ENCODE measurements at places on chromosomes 4 and X.
A peak's percentile ranks its signal among the peaks of the same experiment; 100 is the strongest.

DNA sequence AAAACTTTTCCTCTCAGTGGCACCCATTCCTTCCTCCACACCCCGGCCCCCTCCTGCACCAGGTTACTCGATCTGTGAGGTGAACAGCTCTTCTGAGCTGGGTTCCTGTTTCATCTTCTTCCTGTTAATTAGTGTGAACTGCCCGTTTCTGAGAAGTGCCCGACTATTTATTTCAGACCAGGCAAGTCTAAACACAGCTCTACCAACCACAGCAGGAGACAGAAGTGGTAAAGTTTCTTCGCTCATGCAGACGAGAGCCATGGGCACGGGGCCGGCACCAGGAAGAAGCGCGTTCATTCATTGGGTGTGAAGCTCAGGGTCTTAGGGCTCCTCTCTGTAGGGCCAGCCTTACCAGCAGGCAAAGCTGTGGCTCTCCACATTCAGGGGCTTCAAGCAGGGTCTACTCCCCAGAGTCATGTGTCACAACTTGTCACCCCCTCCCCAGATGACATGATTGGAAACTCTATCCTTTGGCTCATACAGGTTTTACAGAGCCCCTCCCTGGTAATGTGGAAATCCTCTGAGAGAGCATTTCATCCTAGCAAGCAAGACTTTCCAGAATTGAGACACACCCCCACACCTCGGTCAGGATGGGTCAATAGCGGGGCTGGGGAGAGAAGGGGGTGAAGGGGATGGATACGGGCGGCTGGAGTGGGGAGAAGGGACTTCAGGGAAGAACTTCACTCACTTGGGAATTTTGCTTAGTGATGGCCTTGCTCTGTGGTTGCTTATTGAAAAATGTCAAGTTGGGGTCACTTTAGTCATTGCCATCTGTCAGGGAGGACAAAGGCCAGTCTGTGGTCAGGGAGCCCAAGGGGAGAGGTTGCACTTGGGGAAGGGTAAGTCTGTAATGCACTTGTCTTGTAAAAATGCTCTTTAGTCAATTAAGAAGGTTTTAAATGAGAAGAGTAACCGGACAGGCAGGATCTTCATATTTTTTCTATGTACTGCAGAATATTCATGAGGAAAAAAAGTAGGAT, 121.6 kb upstream of the TRIM2 start:
- no peak for DNase-seq

GRCh38 chr4:112563431-112564200, 47.6 kb upstream of the NEUROG2 start:
- peak; percentile 3 for DNase-seq

GRCh38 chr4:3744232-3744631, 22.0 kb upstream of the ADRA2C start:
- no peak for DNase-seq

GRCh38 chr4:81724925-81725329, 253.2 kb upstream of the RASGEF1B start:
- no peak for DNase-seq

DNA sequence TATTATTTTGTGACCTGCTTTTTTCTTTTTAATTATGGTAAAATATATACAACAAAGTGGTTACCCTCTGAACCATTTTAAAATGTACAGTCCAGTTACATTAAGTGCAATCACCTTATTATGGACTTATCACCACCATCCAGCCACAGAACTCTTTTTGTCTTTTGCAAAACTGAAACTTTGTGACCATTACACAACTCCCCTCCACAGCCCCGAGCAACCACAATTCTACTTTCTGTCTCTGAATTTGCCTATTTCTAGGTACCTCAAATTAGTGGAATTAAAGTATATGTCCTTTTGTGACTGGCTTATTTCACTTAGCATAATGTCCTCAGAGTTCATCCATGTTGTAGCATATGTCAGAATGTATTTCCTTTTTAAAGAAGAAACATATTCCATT, 39.3 kb upstream of the WWC2 start:
- DNase-seq, result no peak

- DNase-seq, result no peak
These were observed 16.0 kb upstream of the PIN4 start for GRCh38 chrX:72165551-72165950.

DNA sequence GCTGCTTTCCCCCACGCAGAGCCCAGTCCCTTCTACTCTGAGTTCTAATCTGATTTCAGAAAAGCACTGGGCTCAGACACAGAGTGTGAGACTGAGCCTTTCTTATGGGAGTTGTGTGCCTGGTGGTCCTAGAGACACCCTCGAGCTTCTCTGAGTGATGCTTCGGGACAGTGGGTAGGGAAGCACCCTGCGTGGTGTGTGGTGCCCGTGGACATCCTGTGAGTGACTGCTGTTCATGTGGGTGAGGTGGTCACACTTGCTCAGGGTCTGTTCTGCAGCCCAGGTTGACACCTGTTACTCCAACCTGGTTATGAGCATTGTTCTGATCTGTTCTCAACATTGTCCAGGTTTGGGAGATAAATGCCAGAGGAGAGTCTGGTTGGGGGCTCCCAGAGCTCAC, 6.1 kb downstream of the GPR78 start:
- DNase-seq, result no peak

GRCh38 chr4:25154594-25155265, 5.5 kb downstream of the SEPSECS start:
- no peak for DNase-seq

GRCh38 chr4:40998675-40999358, 215.5 kb downstream of the APBB2 start:
- DNase-seq, result no peak

GRCh38 chr4:95439896-95440295, 108.9 kb downstream of the UNC5C start:
- DNase-seq, result no peak

- no peak for DNase-seq
These were observed 6.4 kb upstream of the PITX2 start for GRCh38 chr4:110629214-110629754.

GRCh38 chrX:21632027-21632426, 26.1 kb downstream of the KLHL34 start:
- DNase-seq, result no peak

DNA sequence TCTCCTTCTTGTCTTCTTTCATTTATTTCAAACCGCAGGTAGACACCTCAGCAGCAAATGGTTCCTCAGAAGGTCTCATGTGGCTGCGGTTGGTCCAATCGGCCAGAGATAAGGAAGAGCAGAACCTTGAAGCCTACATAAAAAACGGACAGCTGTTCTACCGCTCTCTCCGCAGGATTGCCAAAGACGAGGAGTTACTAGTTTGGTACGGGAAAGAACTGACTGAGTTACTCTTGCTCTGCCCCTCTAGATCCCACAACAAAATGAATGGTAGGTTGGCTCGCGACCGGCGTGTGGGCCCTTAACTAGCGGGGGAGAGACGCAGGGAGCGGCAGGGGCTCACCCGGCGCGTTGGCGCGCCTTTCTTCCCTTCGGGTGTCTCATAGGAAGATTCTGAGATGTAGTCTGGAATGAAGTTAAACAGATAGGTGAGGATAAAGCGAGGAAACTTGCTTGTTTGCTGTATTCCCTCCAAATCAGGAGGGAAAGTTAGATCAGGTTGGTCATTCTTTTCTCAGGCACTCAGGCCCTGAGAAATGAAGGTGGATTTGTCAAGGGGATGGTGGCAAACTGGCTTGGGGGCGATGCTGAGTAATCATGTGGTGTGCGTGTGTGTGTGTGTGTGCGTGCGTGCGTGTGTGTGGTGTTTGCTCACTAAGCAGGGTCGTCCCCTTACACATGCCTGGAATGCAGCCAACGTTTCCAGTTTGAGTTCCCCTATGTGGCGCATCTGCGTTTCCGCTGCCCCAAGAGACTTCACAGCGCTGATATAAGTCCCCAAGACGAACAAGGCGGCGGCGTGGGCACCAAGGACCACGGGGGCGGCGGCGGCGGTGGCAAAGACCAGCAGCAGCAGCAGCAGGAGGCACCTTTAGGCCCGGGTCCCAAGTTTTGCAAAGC, 4.2 kb downstream of the PRDM8 start:
- DNase-seq, result no peak

DNA sequence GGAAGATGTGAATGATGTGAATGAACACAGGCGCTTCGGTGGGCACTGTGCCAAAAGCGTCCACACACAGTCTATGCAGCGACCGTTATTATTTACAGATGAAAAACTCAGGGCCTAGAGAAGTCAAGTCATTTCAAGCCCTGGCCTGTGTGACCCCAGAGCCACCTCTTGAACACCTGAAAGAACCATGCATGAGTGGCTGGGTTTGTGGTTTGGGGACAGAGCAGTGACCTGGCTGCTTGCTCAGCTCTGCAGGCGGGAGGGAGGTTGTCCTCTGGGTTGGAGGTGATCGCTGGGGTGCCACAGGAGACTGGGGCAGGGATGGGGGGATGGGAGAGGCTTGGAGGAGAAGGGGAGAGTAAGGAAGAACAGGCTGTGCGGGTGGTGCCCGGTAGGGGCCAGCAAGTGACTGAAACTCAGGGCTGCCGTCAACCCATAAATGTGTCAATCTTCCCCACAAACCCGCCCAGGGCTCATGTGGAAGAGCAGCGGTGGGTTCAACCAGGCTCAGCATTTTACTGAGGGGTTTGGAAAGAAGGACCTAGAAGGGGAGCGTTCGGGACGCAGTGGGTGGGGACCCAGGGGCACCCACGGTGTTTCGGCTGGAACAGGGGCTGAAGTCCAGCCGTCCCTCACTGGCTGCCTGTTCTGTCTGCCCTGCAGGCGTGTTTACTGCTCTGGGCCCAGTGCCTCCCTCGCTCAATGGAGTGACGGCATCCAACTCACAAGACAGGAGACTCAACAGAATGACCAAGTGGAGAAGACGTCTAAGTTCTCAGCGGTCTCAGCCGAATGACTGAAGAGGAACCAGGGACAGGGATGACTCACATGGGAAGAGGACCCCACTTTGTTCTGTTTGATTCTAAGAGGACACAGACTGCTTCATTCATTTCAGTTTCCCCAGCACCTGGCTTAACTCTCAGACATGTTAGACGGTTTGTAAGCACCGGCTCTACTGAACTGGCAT, 167.8 kb downstream of the AFAP1 start:
- DNase-seq, result no peak

DNA sequence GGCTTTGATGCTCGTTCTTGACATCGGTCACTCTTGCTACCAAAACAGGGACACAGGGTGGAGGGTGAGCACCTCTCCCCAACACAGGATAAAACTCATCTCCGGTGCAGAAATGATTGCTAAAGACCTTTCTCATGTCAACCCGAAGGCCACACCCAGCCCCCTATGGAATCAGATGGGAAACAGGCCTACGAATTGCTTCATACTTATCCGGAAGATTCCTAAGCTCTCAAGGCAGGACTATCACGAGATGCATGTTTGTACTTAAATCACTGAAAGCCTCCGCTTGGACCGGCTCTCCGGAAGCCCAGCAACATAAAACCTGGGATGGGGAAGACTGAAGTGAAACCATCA, 74.9 kb downstream of the MTMR1 start:
- DNase-seq, result no peak

- DNase-seq, result no peak
These were observed 90.8 kb downstream of the DCTD start for GRCh38 chr4:182826391-182826790.

- DNase-seq, result no peak
These were observed 17.9 kb downstream of the COX18 start for GRCh38 chr4:73051625-73052024.

- DNase-seq, result no peak
These were observed 165.8 kb downstream of the SHROOM4 start for GRCh38 chrX:50648156-50648555.

- peak; percentile 55 for DNase-seq
These were observed 27.5 kb downstream of the PCYT1B start for GRCh38 chrX:24619647-24620046.

DNA sequence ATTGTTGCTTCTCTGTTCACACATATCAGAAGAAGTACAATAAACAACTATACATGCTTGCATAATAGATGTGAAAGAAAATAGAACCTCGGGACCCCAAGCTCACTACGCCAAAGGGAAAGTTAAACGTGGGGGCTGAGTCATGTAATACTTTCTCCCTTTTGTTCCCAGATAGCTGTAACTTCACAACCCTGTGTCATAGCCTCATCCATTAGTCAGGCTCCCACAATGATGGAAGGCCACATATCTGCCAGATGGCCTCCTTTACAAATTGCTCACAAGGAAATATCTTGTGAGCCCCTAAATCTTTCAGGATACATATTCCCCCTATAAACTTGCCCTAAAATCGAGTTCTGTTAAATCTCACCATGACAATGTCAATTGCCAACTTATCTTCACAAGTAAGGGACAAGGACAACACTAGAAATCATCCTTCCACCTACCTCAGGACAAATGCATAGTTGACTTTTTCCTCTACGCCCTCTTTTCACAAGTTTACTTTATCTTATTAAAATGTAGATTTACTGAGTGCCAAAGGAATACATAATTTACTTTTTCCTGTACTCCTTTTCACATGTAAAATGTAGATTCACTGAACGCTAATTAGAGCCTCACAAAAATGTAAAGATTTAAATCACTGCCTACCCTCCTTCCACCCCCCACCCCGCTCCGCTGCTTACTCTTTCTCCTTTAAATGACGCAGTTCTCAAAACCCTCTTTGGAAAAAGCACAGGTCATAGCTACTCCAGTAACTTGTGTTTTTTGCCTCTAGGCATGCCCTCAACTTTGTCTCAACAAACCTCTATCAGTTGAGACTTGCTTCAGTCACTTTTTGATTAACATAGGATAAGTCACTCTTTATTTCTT, 477.1 kb downstream of the DTHD1 start:
- DNase-seq, result no peak

GRCh38 chr4:2277956-2278355, 16.0 kb upstream of the MXD4 start:
- DNase-seq, result no peak

DNA sequence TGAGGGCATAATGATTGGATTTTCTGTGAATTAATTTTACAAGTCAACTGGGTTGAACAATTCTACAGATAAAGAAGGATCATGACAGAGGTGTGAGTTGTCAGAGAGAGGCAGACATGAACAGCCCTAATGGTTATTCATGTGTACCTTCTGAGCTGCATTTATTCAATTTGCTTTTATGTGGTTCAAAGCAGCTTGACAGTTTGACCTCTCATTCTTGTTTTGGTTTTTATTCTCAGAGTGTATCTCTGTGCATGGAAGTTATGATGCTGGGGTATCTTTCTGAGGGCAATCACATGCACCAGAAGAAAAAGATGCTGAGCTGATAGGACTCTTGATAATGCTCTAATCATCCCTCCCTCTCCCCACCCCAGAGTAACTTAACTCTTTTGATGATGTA, 169.3 kb upstream of the NPY2R start:
- no peak for DNase-seq

GRCh38 chr4:26884486-26884988, 23.9 kb downstream of the STIM2 start:
- no peak for DNase-seq

DNA sequence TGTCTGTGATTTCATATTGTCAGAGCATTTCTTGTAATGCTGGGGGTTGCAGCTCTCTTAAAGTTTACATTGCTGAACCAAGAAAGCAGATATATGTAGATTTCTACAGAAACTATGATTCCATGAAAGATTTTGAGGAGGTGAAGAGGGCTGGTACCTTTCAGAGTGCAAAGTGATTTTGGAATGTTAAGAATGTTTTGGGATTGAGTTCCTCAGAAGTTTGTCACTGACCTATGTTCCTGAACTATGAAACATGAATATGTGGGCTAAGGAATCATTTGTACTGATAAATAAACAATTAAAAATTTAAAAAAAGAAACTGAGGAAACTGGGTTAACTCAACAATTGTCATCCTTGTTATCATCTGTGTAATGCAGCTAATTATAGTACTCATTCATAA, 12.3 kb upstream of the CHIC2 start:
- DNase-seq, result no peak
